Activated naive CD8-positive, alpha-beta T cell treated with anti-CD3 and anti-CD28 coated beads for 36 hours (primary cell): ENCODE measurements at places on chromosomes 4 and X.

- peak; percentile 43 for DNase-seq
Measured at GRCh38 chrX:102155806-102156179, at the start of gene BEX5. Gene BEX5 (minus strand): TSS chrX:102155977. CDS start chrX:102154265, 1,712 bp downstream.

GRCh38 chrX:20523626-20524312, 257.1 kb upstream of the RPS6KA3 start:
- DNase-seq, result no peak

GRCh38 chr4:138199568-138200235, 42.4 kb downstream of the SLC7A11 start:
- no peak for DNase-seq

GRCh38 chr4:52019936-52020657, at the start of gene LRRC66:
Gene LRRC66 (minus strand): TSS chr4:52020363. CDS start chr4:52017613, 2,750 bp downstream.
- no peak for DNase-seq

GRCh38 chr4:45946699-45947098, 177.2 kb downstream of the GABRG1 start:
- DNase-seq, result no peak

DNA sequence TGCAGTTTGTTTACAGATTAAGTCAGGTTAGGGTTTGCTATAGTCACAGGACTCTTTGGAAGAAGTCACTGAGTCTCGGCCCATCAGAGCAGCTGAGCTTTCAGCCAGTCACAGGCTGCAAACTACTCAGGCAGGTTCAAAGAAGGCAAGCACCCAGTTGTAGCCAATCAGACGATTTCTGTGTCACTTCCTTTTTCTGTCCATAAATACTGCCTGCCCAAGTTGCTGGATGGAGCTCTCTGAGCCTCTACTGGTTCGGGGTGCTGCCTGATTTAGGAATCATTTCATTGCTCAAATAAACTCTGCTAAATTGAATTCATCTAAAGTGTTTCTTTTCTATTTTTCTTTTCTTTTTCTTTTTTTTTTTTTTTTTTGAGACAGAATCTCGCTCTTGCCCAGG, 7.3 kb upstream of the SH3BP2 start:
- no peak for DNase-seq

DNA sequence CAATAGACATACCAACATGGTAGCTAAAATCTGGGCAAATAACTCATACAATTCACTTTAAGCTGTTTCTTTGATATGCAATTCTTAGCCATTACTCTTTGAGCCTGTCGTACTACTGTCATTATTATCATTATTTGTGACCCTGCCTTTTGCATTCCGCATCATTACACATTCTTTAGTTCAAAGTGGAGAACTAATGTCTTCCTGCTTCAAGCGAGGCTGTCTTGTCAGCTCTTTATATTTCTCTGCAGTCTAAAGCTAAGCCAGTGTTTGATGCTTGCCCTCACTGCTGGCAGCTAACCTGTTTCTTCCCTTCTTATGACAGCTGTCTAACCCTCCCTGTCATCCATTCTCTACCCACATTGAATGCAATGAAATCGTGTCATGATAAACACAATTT, 186.8 kb downstream of the FAT4 start:
- no peak for DNase-seq

DNA sequence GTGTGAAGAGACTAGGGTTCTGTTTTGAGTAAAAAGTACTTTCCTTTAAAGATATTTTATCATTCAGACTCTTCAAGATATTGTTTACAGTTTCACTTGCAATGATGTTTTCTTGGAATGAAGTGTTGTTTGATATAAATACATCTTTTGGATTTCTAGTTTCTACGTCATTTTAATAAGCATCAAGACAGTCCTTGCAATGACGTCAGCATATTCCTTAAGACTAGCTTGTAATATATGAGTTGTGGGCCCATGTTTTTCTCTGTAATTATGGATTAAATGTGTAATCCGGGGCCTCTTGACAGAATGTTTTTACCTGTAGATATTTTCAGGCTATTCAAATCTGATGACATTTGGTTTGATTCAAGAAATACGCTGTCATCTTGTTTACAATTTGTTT, 66.1 kb downstream of the RBMX2 start:
- no peak for DNase-seq

DNA sequence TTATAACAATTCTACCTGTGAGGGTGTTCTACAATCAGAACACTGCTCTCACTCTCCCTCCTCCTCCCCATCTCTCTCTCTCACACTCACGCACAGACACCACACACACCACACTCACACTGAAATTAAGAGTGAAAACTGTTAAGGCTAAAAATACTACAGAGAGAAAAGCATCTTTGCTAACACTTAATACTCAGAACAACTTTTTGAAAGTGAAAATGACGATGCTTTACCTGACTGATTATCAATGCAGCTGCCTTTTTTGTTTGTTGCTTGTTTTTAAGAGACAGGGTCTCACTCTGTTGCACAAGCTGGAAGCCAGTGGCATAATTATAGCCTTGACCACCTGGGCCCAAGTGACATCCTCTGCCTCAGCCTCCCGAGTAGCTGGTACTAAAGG, 222.4 kb downstream of the APBB2 start:
- no peak for DNase-seq

DNA sequence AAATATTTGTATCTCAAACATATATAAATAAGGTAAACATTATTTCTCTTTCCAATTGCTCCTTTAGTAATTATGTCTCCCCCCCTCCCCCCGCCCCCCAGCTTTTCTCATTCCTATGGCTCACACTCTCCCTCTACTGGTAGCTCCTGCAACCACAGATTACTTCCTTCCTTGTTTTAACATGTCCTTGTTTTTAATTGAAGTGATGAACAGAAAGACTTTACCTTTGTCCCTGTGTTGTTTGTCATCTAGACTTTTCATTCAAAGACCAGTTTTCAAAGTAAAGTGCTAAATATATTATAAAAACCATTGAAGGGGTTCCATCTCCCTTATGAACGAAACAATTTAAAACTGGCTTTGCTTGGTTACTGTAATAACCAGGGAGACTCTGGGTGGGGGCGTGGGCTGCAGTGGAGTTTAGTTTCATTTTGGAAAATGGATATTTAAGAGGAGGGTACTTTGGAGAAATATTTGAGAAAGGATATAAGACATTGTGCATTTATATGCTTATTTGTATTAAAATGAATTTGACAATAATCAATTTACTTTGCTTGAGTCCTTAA, 352.9 kb downstream of the RAPGEF2 start:
- no peak for DNase-seq

GRCh38 chrX:24498975-24499374, 33.9 kb downstream of the PDK3 start:
- DNase-seq, result no peak

GRCh38 chrX:105533951-105534350, 288.4 kb upstream of the NRK start:
- no peak for DNase-seq

- DNase-seq, result no peak
Measured at GRCh38 chr4:58566260-58566659, 1456.1 kb upstream of the IGFBP7 start.

GRCh38 chrX:71432733-71433132, 66.6 kb downstream of the TAF1 start:
- no peak for DNase-seq

DNA sequence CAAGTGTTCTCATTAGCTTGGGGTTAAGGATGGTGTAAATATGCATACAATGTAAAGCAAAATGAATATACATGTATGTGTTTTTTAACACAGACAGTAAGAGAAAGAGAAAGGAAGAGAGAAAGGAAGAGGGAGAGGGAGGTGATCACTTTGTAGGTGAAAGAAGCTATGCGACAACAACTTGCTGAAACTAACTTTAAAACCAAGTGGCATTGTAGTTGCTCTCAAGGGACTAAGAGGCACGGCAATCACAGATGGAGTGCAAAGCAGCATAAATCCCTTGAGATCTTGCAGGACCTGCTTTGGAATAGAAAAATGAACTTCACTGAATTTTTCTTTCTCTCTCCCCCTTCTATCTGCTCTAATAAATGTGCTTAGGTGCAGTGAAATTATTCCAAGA, 1665.0 kb upstream of the TENM3 start:
- DNase-seq, result no peak

- DNase-seq, result no peak
Measured at GRCh38 chr4:14958436-14958835, 43.8 kb upstream of the CPEB2 start.

DNA sequence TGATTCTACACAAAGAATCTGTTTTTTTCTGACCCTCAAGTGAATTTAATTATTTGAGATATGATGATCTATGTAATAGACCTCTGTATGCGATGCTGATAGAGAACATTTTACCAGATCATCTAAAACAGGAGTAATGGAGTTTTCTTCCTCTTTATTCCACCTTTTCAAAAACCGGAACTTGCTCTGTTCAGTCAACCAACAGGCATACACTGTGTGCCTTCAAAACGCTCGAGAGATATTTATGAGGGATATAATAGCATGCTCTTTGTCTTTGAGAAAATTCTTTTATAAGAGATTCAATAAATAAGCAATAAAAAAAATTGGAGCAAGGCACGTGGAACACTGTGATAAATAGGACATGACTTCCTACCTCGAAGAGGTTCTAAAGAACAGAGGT, 2.0 kb downstream of the NYX start:
- no peak for DNase-seq

DNA sequence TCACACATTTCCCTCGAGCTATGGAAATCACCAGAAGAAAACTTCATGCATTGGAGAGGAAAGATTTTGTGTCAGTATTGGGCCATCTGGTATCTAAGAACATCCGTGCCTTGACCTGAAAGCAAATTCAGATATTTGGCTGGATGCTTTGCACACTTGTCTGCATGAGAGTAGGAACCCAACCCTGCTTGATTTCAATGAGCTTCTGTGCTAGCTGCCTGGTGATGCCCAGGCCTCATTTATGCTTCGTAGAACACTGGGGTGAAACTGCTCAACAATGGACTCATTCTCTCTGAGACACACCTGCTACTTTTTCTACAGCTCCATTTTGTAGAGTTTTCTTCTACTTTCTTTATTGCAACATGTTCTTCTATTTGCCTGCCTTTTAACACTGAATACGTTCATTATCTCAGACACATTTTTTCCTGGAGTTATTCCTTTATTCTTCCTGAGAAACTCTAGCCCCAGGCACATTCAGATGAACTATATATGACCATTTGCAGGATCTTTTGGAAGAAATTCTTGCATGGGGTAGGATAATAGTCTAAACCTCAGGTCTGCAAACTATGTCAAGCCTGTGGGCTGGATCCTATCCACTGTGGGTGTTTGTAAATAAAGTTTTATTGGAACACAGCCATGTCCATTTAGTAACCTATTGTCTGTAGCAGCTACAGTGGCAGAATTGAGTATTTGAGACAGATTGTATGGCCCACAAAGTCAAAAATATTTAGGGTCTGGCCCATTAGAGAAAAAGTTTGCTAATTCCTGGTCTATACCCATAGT, 83.8 kb upstream of the CLCN4 start:
- no peak for DNase-seq

DNA sequence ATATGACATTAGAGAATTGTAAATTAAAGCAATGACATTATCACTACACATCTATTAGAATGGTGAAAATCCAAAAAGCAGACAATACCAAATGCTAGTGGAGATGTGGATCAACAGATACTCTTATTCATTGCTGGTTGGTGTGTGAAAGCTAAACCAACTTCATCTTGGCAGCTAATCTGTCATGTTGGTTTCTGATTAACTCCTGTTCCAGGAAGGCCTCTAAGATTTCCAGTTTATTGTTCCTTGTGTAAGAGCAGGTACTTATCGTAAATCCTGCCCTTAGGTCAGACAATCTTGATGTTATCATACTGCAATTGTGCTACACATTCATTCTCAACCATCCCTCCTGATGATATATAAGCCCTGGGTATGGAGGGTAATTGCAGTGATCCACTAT, 809.0 kb upstream of the DIAPH2 start:
- DNase-seq, result no peak

DNA sequence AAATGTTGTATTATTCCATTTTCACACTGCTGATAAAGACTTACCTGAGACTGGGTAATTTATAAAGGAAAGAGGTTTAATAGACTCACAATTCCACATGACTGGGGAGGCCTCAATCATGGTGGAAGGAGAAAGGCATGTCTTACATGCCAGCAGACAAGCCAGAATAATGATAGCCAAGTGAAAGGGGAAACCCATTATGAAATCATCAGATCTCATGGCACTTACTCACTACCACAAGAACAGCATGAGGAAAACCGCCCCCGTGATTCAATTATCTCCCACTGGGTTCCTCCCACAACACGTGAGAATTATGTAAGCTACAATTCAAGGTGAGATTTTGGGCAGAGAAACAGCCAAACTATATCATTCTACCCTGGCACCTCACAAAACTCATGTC, 2535.1 kb downstream of the ARAP2 start:
- no peak for DNase-seq
